ENCODE measurements at places on chromosomes 2 and 18. TPM values are rescaled to one million over a fixed set of nuclear protein-coding genes. Genes with fewer than 3 reads are reported as not detected.

The SLC39A10 gene
- total RNA-seq: 41.7 TPM

The LBX2 gene
- 0.94 TPM for total RNA-seq

The RGPD3 gene
- total RNA-seq: under 0.01 TPM

The UPP2 gene
- not detected for total RNA-seq

The TEX51 gene
- total RNA-seq: not detected

The CARF gene
- 3.2 TPM for total RNA-seq

The ST8SIA3 gene
- not detected for total RNA-seq

Measured in smooth muscle cell of the coronary artery (primary cell).